NCI-H1092 (cell line): ENCODE measurements at places on chromosomes 16 and 17.

DNA sequence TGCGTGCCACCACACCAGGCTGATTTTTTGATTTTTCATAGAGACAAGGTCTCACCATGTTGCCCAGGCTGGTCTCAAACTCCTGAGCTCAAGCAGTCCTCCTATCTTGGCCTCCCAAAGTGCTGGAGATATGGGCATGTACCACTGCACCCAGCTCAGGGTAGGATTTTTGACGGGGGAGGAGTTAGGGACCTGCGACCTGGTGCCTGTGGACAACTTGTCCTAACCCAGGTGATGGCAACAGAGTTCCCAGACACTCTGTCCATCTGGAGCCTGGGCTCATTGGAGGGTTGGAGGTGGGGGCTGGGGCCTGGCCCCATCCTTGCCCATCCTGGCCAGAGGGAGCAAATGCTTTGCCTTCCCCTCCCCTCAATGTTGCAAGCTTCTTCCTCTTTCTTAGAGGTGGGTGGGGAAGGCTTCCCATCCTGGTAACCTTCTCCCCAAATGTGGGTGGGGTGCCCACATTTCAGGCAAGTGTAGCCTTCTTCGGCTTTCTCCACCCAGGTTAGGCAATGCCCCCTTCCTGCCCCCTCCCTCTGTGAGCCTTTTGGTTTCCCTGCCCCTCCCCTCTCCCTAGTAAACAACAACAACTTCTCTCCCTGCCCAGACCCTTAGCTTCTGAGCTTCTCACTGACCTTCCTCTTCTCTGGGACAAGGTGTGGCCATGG, 24.9 kb downstream of the RARA start:
- no peak for DNase-seq

- DNase-seq = no peak
These were observed 54.6 kb upstream of the CORO6 start for GRCh38 chr17:29677221-29677791.

DNA sequence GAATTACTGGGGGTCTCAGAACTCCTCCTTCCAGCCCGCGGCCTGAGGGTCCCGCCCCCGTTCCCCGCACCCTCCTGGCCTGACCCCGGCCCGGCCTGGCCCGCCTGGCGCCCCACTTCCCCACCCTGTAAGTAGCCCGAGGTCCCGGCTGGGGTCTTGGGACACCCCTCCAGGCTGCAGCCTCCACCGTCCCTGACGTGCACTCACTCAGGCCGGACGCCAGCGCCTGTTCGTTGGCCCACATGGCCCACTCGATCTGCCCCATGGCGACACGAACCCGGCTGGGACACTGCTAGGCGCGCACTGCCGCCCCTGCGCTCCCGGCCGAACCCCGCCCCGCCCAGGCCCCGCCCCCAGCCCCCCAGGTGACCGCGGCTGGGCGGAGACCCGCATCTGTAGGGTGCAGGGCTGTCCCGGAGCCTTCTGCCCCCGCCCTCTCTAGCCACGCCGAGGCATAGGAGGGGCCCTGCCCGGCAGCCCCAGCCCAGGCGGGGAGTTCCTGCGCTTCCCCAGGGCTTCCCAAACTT, at the start of gene CYBA:
Gene CYBA, minus strand, starts transcription at position 305 of the 527 bp plus-strand sequence. Its CDS starts 40 bp downstream, at position 265.
- DNase-seq = no peak

GRCh38 chr17:29124925-29125273, 55.3 kb downstream of the MYO18A start:
- no peak for DNase-seq

DNA sequence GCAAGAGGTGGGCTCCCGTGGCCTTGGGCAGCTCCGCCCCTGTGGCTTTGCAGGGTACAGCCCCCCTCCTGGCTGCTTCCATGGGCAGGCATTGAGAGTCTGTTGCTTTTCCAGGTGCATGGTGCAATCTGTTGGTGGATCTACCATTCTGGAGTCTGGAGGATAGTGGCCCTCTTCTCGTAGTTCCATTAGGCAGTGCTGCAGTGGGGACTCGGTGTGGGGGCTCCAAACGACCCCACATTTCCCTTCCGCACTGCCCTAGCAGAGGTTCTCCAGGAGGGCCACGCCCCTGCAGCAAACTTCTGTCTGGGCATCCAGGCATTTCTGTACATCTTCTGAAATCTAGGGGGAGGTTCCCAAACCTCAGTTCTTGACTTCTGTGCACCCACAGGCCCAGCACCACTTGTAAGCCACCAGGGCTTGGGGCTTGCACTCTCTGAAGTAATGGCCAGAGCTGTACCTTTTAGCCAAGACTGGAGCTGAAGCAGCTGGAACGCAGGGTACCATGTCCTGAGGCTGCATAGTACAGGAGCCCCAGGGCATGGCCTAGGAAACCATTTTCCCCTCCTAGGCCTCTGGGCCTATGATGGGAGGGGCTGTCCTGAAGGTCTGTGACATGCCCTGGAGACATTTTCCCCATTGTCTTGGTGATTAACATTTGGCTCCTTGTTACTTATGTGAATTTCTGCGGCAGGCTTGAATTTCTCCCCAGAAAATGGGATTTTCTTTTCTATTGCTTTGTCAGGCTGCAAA, 6.0 kb downstream of the PRKAR1A start:
- DNase-seq = no peak
